Activated T-helper 17 cell treated with anti-CD3 and anti-CD28 coated beads, Interleukin-2, amount 50 U/mL, for 72 hours (primary cell): ENCODE measurements at places on chromosomes 13 and 19.
A peak's percentile ranks its signal among the peaks of the same experiment; 100 is the strongest.

GRCh38 chr19:34432797-34433196, 4.6 kb downstream of the UBA2 start:
- no peak for ATAC-seq

DNA sequence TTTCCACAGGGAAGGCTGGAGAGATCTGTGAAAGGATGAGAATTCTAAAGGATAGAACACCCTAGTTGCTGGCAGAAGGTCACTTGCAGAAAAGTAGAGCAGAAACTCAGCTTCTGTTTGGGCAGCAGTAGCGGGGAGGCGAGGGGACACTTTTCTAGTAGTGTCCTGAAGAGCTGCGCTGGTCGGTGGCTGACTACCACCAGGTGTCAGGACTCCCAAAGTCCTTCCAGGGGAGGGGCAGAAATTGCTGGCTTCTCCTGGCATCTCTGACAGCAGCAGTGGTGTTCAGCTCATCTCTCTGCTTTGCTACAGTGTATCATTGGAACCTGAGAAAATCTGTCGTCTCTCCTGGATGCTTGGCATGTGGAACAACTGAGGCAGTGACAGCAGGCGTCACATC, 120.9 kb downstream of the ZDHHC20 start:
- no peak for ATAC-seq

DNA sequence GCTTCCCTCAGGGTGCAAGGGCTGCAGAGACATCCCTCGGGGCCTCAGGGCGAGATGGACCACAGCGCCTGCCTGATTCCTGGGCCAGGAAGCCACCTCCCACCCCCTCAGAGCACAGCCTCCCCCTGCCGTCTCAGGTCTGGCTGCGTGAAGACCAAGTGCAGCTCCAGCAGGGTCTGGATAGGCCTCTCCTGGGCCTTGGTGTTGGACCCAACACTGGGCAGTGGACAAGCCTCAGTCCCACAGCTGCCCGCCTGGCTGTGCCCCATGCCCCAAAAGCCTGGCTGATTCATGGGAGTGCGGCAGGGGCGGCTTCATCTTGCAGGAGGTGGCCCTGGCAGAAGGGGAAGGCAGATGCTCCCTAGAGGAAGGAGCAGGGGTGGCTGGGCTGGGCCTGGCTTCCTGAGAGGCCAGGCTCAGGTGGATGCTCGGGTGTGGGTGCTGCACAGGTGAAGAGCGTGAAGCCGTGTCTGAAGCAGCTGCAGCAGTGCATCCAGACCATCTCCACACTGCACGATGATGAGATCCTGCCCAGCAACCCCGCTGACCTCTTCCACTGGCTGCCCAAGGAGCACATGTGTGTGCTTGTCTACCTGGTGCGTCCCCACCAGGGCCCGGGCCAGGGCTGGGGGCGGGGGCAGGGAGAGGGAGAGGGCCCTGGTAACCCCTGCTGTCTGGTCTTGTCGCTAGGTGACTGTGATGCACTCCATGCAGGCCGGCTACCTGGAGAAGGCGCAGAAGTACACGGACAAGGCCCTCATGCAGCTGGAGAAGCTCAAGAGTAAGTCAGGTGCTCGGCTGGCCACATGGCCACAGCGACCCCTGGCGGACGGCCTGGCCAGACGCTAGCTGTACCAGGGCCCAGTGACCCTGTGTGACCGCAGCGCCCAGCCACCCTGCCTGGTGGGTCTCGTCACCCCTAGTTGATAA, 21.7 kb downstream of the MAU2 start:
- ATAC-seq = peak; percentile 28

- ATAC-seq = no peak
These were observed 322.0 kb upstream of the KLHL1 start for GRCh38 chr13:70430256-70430655.

DNA sequence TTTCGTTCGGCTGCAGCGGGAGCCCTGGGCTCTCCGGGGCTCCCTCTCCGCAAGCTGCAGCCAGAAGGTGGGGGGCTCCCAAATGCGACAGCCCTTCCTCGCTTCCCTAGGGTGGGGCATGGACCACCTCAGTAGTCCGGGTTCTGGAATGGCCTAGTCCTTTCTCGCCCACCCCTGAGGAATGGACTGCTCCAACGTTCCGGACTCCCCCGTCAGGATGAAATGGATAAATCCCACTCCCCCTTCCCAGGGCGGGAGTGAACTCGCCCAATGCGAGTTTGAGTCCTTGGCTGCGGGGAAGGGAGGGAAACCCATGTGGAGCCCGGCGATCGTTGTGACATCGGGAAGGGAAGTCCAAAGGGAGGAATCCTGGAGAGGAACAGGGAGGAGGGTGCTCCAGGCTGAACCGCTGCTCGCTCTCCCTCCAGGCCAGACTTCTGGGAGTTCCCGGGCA, 5.5 kb downstream of the HRC start:
- no peak for ATAC-seq

GRCh38 chr13:29846475-29847256, 3.8 kb downstream of the UBL3 start:
- no peak for ATAC-seq

GRCh38 chr13:45063261-45063860, 56.9 kb upstream of the GTF2F2 start:
- no peak for ATAC-seq
